CD4-positive, alpha-beta memory T cell (primary cell): ENCODE measurements at places on chromosomes 13 and 19. TPM values are rescaled to one million over a fixed set of nuclear protein-coding genes. Genes with fewer than 3 reads are reported as not detected.

DNA sequence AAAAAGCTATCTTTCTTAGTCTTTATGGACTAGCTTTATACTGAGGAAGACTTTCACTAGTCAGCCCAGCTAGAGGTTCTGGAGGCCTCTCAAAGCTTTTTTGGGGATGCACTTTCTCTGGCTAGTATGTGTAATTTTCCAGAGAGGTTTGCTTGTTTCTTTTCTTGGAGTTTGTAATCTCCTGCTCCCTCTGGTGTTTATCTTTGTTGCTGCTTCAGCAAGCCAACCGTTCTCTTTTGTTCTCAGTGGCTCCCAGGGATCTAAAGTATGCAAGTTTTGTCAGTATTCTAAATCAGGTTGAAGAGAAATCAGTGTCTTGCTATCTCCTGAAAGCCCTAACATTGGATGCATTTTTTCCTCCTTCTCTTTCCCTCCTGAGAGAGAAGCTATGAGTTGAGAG, 121.1 kb upstream of the MYO16 start:
- no peak overlapping the region for H3K4me3 ChIP-seq
- H3K27ac ChIP-seq = no peak overlapping the region
- H3K27me3 ChIP-seq = no peaks in the 10 kb centered on the region
- H3K4me1 ChIP-seq = peaks cover 3% of the 10 kb centered on the region
- H3K36me3 ChIP-seq = no peaks in the 10 kb centered on the region

DNA sequence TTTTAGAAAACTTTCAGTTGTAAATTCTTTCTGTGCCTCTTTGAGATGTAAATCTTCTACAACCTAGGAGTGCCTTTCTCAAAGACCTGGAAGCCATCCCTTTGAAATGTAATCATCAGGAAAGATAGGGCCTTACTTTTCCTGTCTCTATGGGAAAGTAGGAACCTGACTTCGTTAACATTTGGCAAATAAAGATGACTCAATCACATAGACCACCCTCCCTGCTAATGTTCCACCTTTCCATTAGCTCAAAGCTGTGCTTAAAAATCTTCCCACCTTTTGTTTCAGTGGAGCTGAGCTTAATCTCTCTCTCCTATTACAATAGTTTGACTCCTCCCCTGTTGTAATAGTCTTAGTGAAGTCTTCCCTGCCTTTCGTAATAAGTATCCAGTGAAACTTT, 247.7 kb downstream of the OLFM4 start:
- no peaks in the 10 kb centered on the region for H3K36me3 ChIP-seq
- DNase-seq = no peak
- H3K27ac ChIP-seq = no peak overlapping the region
- H3K27me3 ChIP-seq = no peaks in the 10 kb centered on the region
- no peak overlapping the region for H3K4me3 ChIP-seq
- H3K4me1 ChIP-seq = no peaks in the 10 kb centered on the region

GRCh38 chr13:100983111-100983510, 308.5 kb upstream of the TMTC4 start:
- H3K36me3 ChIP-seq = no peaks in the 10 kb centered on the region
- no peak overlapping the region for H3K27ac ChIP-seq
- H3K27me3 ChIP-seq = no peaks in the 10 kb centered on the region
- H3K4me1 ChIP-seq = no peaks in the 10 kb centered on the region

DNA sequence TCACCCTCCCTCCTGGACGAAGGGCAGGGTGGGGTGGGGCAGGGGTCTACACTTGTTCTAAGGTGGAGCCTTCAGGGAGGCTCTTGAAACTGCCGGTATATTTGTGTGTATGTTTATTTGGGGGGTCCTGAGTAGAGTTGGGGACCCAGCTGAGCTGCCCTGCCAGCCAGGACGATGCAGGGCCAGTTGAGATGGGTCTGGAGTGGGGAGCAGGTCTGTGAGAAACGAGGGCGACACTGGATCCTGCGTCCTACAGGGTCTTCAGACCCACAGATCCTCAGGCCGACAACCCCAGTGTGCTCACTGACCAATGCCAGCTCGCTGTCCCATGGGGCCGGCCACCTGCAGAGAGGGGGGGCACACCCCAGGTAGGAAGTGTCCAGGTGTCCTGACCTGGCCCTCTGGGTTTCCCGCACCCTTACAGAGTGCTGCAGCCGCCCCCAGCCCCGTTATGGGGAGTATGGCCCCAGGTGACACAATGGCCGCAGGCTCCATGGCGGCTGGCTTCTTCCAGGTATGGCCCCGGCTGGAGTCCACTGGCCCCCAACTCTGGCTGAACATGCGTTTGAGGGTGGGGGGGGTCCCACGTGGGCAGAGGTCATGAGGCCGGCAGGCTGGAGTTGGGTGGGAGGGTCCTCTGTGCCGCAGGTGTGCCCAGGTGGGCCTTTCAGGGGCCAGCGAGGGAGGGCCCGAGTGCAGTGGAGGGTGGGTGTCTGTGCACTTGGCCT, 7.4 kb downstream of the ISYNA1 start:
- peaks cover 52% of the 10 kb centered on the region for H3K4me1 ChIP-seq
- no peak overlapping the region for H3K4me3 ChIP-seq
- peak overlapping the region; percentile 87 for H3K27ac ChIP-seq
- DNase-seq = no peak

- H3K27me3 ChIP-seq = no peaks in the 10 kb centered on the region
- no peaks in the 10 kb centered on the region for H3K36me3 ChIP-seq
- DNase-seq = no peak
Measured at GRCh38 chr13:80374901-80375300, 34.0 kb upstream of the SPRY2 start.

DNA sequence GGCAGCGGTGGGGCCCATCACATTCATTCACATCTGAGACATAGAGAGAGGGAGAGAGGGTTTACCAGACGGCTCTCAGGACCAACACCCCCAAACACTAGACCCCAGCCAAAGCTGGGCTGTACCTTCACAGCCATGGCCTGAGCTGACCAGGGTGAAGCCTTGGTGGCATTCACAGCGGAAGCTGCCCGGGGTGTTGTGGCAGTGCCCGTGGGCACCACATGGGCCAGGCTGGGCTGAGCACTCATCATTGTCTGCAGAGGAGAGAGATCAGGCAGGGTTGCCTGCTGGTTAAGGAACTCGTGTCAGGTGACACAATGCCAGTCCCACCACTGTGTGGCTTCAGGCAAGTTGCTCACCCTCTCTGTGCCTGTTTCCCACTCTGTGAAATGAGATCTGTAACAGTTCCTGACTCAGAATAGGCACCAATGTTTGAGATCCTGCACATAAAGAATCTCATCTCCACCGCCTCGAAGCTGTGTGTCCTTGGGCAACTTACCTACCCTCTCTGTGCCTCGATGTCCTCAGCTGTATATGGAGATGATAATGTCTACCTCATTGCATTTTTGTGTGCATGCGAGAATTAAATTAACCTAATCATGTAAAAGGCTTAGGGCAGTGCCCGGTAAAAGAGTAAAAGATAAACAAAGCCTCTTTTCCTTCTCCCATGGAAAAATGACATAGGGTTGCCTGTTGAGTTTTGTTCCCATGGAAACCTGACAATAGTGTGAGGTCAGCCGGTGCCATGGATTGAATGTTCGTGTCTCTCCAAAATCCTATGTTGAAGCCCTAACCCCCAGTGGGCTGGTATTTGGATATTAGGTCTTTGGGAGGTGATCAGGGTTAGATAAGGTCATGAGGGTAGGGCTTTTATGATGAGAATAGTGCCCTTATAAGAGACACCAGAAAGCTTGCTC, 22.9 kb downstream of the CCL25 start:
- DNase-seq = no peak
- H3K27me3 ChIP-seq = no peaks in the 10 kb centered on the region
- no peaks in the 10 kb centered on the region for H3K4me1 ChIP-seq
- no peaks in the 10 kb centered on the region for H3K36me3 ChIP-seq
- no peak overlapping the region for H3K27ac ChIP-seq

- no peaks in the 10 kb centered on the region for H3K27me3 ChIP-seq
- H3K27ac ChIP-seq = no peak overlapping the region
- H3K36me3 ChIP-seq = no peaks in the 10 kb centered on the region
- no peaks in the 10 kb centered on the region for H3K4me1 ChIP-seq
- no peak for DNase-seq
Measured at GRCh38 chr13:46855166-46855565, 41.7 kb downstream of the HTR2A start.

GRCh38 chr13:106507560-106508274, 27.7 kb downstream of the EFNB2 start:
- H3K4me1 ChIP-seq = no peaks in the 10 kb centered on the region
- H3K27me3 ChIP-seq = no peaks in the 10 kb centered on the region
- DNase-seq = no peak
- H3K27ac ChIP-seq = no peak overlapping the region
- H3K4me3 ChIP-seq = no peak overlapping the region
- no peaks in the 10 kb centered on the region for H3K36me3 ChIP-seq

DNA sequence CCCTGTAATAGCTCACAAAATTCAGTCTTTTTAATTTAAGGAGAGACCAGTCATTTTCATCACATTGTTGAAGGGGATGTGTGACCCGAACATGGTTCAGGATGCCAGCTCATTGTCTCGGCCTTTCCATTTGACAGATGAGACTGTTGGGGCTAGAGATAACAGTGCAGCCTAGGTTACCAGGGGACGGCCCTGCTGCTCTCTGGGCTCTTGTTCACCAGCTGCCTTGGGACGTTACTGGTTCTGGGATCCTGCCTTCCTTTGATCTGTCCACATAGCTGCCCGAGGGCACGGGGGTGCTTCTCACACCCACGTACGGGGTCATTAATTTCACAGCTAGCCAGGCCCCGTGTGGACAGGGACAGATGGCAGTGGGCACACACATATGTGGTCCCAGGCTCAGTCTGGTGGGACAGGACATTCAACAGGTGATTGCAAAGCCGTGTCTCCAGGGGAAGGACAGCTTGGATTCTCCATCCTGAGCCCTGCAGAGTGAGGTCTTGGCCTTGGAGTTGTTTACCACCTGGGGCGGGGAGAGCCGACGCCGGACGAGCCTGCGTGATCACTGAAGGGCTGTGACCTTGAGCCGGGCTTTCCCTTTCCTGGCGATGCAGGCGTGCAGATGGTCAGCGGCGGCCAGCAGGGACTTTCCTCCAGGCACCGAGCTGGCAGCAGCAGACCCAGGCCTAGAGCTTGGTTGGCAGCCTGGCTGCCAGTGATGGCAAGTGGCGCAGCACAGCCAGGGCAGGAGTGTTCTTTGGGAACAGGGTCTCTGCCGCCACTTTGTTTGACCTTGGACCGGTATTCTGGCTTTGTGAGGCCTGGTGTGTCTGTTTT, 26.7 kb upstream of the NPAS1 start:
- no peak overlapping the region for H3K4me3 ChIP-seq
- DNase-seq = no peak
- peaks cover 44% of the 10 kb centered on the region for H3K36me3 ChIP-seq
- no peaks in the 10 kb centered on the region for H3K27me3 ChIP-seq
- no peak overlapping the region for H3K27ac ChIP-seq

DNA sequence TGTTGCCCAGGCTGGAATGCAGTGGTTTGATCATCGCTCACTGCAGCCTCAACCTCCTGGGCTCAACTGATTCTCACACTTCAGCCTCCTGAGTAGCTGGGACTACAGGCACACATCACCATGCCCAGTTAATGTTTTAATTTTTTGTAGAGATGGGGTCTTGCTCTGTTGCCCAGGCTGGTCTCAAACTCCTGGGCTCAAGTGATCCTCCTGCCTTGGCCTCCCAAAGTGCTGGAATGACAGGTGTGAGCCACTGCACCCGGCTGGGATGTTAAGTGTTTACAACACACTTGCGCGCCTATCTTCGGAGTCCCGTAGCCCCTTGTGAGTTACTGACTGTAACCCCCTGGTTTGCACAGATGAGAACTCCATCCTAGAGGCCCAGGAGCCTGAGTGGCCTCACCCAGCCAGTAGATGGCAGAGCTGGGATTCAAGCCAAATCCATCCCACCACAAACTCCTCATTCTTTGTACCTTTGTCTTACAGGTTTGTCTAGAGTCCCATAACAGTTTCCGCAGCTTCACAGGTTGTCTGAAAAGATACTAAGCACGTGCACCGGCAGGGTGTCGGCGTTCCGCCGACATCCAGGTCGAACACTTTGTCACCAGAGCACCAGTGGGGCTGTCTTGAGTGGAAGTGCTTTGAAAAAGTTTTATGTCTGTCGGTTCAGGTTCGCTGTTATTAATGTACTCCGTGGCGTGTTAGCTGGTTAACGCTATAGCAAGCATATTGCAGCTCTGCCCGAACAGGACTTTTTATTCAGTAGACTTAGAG, 14.7 kb downstream of the MAG start:
- no peak for DNase-seq
- no peaks in the 10 kb centered on the region for H3K36me3 ChIP-seq
- H3K27ac ChIP-seq = no peak overlapping the region
- no peaks in the 10 kb centered on the region for H3K27me3 ChIP-seq

- no peak overlapping the region for H3K27ac ChIP-seq
- no peaks in the 10 kb centered on the region for H3K27me3 ChIP-seq
- DNase-seq = no peak
- peaks cover 7% of the 10 kb centered on the region for H3K4me1 ChIP-seq
- no peak overlapping the region for H3K4me3 ChIP-seq
Measured at GRCh38 chr13:20424949-20425348, 100.7 kb downstream of the CRYL1 start.

DNA sequence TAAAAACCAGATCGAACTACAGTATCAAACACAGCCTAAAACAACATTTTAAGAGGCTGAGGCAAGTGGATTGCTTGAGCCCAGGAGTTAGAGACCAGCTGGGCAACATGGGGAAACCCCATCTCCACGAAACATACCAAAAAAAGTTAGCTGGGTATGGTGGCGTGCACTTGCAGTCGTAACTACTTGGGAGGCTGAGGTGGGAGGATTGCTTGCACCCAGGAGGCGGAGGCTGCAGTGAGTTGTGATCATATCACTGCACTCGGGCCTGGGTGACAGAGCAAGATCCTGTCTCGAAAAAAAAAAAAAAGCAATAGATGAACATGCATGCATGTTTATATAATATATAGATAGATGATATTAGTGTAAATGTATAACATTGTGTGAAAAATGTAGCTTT, 5.2 kb upstream of the MRPS31 start:
- peaks cover 30% of the 10 kb centered on the region for H3K4me1 ChIP-seq
- no peak for DNase-seq
- no peaks in the 10 kb centered on the region for H3K27me3 ChIP-seq
- H3K36me3 ChIP-seq = no peaks in the 10 kb centered on the region

DNA sequence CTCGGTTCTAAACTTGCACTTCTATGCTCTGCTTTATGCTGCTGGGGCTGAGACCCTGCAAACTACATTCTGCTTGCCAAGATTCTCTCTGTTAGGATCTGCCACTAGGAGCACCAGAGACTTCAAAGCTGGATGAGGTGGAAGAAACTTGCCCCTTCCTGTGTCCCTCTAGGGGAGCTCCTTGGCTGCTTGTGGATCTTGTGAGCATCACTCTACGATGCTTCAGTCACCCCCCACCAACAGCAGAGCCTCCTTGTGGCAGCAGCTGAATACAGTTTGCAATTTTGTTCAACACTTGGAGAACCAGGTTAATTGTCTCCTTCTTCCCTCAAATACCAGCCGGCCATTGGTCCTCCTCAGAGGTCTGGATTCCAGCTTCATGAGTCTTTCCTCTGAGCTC, 310.6 kb downstream of the FGF14 start:
- no peak overlapping the region for H3K4me3 ChIP-seq
- no peak for DNase-seq
- H3K27me3 ChIP-seq = no peaks in the 10 kb centered on the region
- H3K36me3 ChIP-seq = no peaks in the 10 kb centered on the region
- no peak overlapping the region for H3K27ac ChIP-seq

- no peaks in the 10 kb centered on the region for H3K27me3 ChIP-seq
- H3K4me3 ChIP-seq = no peak overlapping the region
Measured at GRCh38 chr19:10651851-10652250, 2.3 kb upstream of the ILF3 start.

The SLC44A2 gene
- total RNA-seq = 203 TPM

The OR7A5 gene
- not detected for total RNA-seq

The NPAS1 gene
- 0.64 TPM for total RNA-seq

The DAND5 gene
- not detected for total RNA-seq

The HIPK4 gene
- total RNA-seq = not detected

The ADGRE1 gene
- total RNA-seq = 10.0 TPM

The BRD4 gene
- 152 TPM for total RNA-seq
